Cardiac muscle cell (in vitro differentiated cells and primary cell): ENCODE measurements at places on chromosomes 3 and 15. TPM values are rescaled to one million over a fixed set of nuclear protein-coding genes. Genes with fewer than 3 reads are reported as not detected.

The ZPLD1 gene
- total RNA-seq = 0.18 and 0.60 TPM in 2 replicates

The PLSCR5 gene
- total RNA-seq = 3.0 and 3.6 TPM in 2 replicates

DNA sequence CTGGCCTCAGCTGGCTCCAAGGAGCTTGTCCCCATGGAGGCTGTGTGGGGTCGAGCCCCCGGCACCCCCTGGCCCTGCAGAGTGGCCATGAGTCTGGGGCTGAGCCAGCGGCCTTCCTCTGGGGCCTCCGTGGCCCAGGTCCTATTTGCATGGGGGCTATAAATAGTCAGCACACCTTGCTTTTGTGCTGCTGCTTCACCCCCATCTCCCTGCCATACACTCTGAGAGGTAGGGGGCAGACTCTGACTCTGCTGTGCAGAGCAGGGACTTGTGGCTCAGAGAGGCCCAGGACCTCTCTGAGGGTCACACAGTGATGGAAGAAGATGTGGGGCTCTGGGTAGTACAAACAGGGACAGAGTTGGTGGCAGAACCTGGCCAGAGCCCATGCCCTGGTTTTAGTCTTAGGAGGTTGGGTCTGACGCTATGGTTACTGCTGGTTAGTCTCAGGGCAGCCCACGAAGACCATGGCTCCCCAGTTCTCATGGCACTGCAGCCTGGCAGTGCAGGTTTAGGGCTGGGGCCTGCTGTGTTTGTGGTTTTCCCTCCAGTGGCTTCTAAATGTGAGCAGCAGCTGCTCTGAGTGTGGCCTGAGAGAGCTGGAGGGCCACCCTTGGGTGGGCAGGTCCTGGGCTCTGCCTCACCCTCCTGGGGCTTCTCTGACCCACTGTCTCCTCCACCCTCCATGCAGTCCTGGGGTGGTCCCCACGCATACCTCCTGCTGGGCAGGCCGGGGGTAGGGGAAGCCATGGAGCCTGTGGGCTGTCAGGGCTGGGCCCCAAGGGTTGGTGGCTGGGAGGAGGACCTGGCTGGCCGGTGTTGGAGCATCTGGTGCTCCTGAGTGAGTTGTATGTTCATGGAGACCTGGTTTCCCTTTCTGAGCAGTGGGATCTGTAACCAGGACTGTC, 13.6 kb downstream of the PRKCD start:
- H3K27ac ChIP-seq = no peak overlapping the region
- no peak for DNase-seq
- no peaks in the 10 kb centered on the region for H3K4me1 ChIP-seq

GRCh38 chr3:188635258-188636042, 481.5 kb downstream of the LPP start:
- H3K36me3 ChIP-seq = no peaks in the 10 kb centered on the region
- peak; percentile 60 for DNase-seq
- H3K27me3 ChIP-seq = no peaks in the 10 kb centered on the region
- no peak overlapping the region for H3K4me3 ChIP-seq
- no peak overlapping the region for H3K27ac ChIP-seq

DNA sequence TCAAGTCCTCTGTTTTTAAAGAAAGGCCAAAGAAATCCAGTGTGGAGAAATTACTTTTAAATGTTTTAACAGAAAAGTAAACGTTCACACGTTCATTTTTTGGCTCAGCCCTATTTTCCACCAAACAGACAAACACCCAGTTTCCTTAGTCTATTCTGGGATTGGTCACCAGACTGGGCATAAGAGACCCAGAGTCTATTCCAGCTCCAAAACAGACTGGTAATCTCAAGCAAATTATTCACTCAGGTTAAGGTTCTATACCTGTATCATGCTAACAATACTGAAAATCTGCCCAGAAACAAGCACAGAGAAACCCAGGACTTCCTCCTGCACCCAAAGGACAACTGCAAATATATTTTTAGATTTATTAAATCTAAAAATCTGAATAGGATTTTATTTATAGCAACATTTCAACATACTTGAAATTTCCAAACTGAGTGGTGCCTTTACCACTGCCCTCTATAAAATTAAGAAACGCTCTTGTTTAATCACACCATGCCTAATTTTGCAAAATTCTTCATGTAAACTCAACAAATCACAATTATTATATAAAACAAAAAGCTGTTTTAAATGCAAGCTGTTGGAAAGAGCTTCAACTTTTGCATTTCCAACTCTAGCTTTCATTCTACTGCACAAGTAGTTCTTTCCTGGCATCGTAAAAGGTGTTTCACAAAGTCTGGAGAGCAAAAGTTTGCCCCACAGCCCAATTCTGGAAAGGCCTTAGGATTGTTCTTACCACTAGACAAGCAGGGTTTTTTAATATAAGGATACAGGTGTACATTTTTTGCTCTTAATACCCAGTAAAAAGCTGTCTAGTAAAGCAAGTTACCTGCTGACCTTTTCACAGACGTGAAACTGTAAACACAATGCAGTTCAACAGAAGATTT, 18.7 kb downstream of the ZNF148 start:
- DNase-seq = no peak
- peaks cover 9% of the 10 kb centered on the region for H3K4me1 ChIP-seq
- H3K36me3 ChIP-seq = no peaks in the 10 kb centered on the region
- no peaks in the 10 kb centered on the region for H3K27me3 ChIP-seq

- no peak for DNase-seq
- H3K4me1 ChIP-seq = peaks cover 8% of the 10 kb centered on the region
- H3K27ac ChIP-seq = no peak overlapping the region
- H3K4me3 ChIP-seq = no peak overlapping the region
Observed at GRCh38 chr3:60017631-60018030, 967.8 kb upstream of the CFAP20DC start.

DNA sequence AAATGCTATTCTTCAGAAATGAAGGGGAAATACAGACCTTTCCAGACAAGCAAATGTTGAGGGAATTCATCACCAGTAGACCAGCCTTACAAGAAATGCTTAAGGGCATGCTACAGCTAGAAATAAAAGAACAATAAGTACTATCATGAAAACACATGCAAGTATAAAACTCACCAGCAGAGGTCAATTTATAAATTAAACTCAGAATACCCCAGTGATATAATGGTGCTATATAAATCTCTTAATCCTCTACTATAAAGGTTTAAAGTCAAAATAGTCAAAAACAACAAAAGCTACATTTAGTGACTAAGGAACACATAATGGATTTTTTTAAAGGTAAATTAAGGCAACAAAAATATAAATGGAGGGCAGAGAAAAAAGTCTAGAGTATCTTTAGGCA, 142.5 kb downstream of the CPNE4 start:
- no peaks in the 10 kb centered on the region for H3K27me3 ChIP-seq
- no peaks in the 10 kb centered on the region for H3K4me1 ChIP-seq
- H3K36me3 ChIP-seq = no peaks in the 10 kb centered on the region
- H3K27ac ChIP-seq = no peak overlapping the region
- DNase-seq = no peak
